B cell (primary cell): ENCODE measurements at places on chromosomes 5 and 9.

- no peak for DNase-seq
Measured at GRCh38 chr5:92887254-92887653, 693.8 kb downstream of the NR2F1-AS1 start.

DNA sequence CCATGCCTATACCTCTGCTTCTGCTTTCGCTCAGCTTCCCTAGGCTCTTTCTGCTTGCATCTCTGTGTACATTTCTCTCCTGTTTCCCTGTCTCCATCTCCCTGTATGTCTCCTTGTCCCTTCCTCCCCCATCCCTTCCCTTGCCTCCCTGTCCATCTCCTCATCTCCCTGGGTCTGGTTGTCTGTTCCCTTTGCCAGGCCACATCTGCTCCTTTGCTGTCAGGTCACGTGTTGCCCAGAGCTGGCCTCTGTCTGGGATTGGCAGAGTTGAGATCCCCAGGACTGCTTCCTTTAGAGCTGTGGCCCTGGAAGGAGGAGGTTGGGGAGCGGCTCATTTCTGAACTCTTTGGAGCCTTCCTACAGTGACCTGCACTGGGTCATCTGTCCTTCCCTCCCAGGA is 31.8 kb upstream of the PTGS1 start:
- no peak for DNase-seq

GRCh38 chr9:98391406-98391805 is 136.0 kb upstream of the TBC1D2 start:
- DNase-seq = no peak

DNA sequence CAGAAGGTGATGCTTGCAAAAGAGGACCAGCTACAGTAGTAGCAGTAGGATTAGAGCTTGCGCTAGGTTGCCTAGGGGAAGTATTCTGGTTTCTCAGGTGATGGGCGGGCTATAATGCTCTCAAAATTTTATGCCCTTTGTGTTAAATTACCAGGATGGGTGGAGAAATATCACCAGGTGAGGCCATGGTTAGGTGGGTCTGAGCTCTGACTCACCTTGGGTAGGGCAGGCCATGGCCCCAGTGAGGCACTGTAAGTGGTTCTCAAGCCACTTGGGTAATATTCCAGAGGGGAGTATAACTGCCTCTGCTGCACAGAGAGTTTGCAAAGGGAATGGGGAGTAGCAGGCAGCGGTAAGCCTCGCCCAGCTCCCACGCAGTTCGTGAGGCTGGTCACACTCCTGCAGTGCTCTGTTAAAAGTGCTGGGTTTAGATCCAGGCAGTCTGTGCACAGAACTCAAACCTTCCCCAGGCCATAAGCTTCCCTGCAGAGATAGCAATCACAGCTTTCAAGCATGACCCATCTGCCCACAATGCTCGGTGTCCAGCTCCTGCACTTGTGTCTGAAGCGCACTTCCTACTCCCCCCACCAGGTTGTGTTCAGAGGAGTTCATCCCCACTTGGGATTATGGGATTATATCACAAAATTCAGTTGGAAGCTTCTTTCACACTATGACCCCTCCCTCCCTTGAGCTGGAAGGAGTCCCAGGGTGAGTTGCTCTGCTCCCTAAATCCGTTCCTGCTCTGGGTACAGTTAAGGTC is 575.0 kb downstream of the CHSY3 start:
- no peak for DNase-seq

- DNase-seq = no peak
Measured at GRCh38 chr5:107680799-107681198, 10.1 kb upstream of the EFNA5 start.

DNA sequence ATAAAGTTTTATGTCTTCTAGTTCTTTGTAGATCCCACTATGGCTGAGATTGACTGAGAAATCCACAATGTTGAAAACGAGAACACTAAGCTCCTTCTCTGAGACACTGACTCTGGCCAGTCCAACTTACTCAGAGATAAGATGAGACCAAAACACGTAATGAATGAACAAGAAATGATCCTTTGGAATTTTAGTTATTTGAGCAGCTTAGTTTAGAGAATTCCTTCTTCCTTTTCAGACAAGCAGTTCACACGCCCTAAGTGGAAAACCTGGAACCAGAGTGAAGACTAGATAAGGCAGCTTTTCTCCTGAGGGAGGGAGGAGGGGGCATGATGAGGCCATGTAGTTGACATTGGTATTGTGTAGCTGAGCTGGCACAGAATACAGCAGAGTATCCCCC is 139.6 kb downstream of the GABRB2 start:
- DNase-seq = no peak

GRCh38 chr5:89283728-89284493 is 400.9 kb upstream of the MEF2C start:
- DNase-seq = no peak

GRCh38 chr9:2859776-2860379 is 16.0 kb upstream of the PUM3 start:
- DNase-seq = peak; percentile 35

DNA sequence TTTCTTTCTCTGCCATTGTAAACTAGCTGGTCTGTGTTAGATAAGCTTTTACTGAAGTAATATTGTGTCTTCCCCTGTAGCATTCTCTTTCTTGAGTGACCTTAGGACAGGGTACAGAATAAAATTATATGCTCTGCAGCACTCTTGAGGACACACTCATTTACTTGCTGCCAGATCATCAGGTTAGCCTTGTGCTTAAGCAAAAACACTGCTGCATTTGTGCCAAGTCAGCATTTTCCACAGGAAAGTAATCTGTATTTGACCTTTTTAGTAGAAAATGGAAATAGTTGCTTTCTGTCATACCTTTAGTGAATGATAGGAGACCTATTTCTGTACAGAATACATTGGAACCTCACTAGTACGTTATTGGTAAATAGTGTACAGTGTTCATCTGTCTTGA is 54.2 kb downstream of the LMNB1 start:
- no peak for DNase-seq

GRCh38 chr5:82115858-82116257 is 144.0 kb downstream of the ATG10 start:
- DNase-seq = no peak

GRCh38 chr9:126618585-126619360 is 5.0 kb downstream of the LMX1B start:
- DNase-seq = no peak

GRCh38 chr5:60349891-60350415 is 350.0 kb downstream of the DEPDC1B start:
- no peak for DNase-seq

DNA sequence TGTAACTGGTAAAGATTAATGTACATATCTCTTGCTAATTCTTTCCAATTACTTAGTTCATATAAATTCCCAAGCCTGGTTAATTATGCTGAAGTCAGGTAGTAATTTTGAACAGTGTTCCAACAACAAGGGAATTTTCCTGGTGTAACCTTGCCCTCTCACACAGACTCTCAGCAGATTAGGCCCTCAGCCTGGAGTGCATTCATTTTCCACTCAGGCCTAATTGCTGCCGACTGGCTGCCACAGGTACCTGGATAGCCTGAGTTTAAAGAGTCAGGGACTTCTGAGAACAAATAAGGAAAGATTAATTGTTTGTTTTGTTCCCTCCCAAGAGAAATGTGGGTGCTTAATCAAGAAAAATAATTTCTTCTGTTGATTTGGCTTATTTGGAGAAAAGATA is 71.4 kb downstream of the PPIC start:
- no peak for DNase-seq

GRCh38 chr5:176360894-176361436 is 599 bp downstream of the KIAA1191 start:
- DNase-seq = no peak

GRCh38 chr5:142548739-142549275 is 137.1 kb downstream of the FGF1 start:
- peak; percentile 44 for DNase-seq

GRCh38 chr5:96049398-96050272 is 88.0 kb upstream of the ELL2 start:
- DNase-seq = no peak
